Transverse colon (tissue), 4 donors: ENCODE measurements at places on chromosomes 3 and 15. TPM values are rescaled to one million over a fixed set of nuclear protein-coding genes. Genes with fewer than 3 reads are reported as not detected.
A peak's percentile ranks its signal among the peaks of the same experiment; 100 is the strongest.

The CCDC54 gene
- not detected for total RNA-seq

The LYZL4 gene
- not detected for total RNA-seq

The GPR62 gene
- not detected for total RNA-seq

DNA sequence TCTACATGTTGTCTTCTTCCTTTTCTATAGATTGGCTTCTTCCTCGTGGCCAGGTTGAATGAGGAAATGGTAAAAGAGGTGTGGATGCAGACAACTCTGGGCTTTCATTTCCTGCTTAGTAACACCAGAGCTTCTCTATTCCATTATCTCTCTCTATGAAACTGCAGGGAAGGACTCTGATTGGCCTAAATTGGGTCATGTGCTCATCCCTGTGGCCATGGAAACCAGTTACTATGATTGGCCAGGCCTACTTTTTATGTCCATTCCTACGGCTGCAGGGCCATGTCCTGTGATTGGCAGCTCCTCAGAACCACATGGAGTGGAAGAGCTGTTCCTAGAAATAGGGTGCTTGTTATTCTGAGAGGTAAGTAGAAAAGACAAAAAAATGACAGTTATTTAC, 486.9 kb upstream of the ADAMTS9 start:
- no peak for DNase-seq
- peak overlapping the region; percentile 9 for H3K27ac ChIP-seq
- no peaks in the 10 kb centered on the region for H3K27me3 ChIP-seq
- no peaks in the 10 kb centered on the region for H3K36me3 ChIP-seq

DNA sequence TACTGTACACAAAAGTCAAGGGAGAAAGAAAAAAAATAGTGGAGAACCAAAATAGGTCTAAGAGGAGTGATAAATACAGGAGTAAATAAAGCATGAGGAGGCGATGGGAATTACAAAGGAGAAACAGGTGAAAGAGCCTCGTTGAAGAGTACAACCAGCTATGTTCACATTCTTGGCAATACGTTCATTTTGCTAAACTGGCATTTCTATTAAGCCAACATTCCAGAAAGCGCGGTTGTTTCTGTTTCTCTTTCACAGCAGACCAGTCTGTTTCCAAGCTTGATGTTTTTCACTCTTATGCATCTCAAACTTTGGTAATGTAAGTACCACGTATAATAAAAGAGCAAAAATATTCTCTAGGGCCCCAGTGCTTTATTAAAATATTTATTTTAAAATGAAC, 74.5 kb downstream of the NSUN3 start:
- no peaks in the 10 kb centered on the region for H3K27me3 ChIP-seq
- H3K27ac ChIP-seq: no peak overlapping the region
- no peaks in the 10 kb centered on the region for H3K4me1 ChIP-seq
- no peak for DNase-seq
- H3K36me3 ChIP-seq: no peaks in the 10 kb centered on the region

GRCh38 chr3:138459619-138460535, 25.5 kb downstream of the ESYT3 start:
- H3K4me1 ChIP-seq: no peaks in the 10 kb centered on the region
- no peak overlapping the region for H3K27ac ChIP-seq
- H3K4me3 ChIP-seq: no peak overlapping the region
- H3K27me3 ChIP-seq: no peaks in the 10 kb centered on the region

DNA sequence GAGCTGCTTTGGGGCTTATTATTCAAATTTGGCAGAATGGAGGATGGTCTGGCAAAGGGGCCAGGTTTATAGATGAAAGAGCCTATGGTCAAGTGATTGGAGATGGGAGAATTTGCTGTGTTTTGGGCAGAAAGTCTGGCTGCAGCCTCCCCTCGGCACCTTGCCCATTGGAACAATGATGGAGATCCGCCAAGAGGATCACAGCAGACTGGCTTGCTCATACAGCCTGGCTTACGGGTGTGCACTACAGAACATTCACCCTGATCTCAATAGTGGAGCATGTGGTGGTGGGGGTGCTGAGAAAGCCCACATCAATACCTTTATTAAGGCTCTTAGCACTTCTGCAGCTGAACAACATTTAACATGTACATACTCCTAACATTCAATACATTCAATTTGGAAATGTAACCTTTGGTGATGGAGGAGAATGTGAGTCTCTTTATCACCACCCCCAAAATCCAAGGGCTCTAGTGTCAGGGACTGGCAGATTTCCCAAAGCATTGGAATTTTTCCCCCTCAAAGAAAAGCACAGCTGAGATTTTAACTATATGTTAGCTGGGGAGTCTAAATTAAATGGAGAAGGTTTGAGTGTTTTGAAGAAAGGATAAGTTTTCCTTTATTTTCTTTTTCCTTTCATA, 118.4 kb upstream of the TMC3 start:
- H3K4me3 ChIP-seq: no peak overlapping the region
- no peaks in the 10 kb centered on the region for H3K36me3 ChIP-seq
- no peak for DNase-seq
- no peaks in the 10 kb centered on the region for H3K4me1 ChIP-seq
- no peaks in the 10 kb centered on the region for H3K27me3 ChIP-seq

DNA sequence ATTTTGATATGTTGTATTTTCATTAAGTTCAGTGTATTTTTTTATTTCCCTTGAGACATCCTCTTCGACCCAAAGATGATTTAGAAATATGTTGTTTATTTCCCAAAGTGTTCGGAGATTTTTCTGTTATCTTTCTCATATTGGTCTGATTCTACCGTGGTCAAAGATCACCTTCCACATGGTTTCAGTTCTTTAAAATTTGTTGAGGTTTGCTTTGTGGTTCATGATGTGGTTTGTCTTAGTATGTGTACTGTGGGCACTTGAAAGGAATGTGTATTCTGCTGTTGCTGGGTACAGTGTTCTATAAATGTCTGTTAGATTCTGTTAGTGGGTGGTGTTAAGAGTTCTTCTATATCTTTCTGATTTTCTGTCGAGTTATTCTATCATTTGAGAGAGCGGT, 103.4 kb upstream of the FHIT start:
- no peaks in the 10 kb centered on the region for H3K27me3 ChIP-seq
- no peak overlapping the region for H3K4me3 ChIP-seq
- H3K4me1 ChIP-seq: no peaks in the 10 kb centered on the region

DNA sequence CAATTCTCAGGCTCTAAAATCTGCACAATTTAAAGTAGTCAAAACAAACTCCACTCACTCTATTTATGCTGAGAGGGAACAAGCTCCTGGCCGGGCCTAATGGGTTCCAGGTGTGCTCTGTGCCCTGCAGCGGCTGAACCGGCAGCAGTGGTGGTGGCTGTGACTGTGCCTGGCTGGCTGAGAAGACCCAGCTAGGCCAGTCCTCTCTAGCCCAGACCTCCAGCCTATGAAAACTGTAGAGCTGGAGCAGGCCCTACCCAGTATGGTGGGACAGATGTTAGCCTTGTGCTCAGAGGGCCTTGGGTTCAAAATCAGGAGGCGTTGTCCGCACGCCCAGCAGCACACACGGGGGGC, 37.0 kb downstream of the EPHB3 start:
- no peak overlapping the region for H3K27ac ChIP-seq
- H3K4me3 ChIP-seq: no peak overlapping the region

- no peaks in the 10 kb centered on the region for H3K36me3 ChIP-seq
- H3K27me3 ChIP-seq: peaks cover 6% of the 10 kb centered on the region
These were observed 13.7 kb downstream of the SEMA5B start for GRCh38 chr3:123013876-123014275.

GRCh38 chr3:13069495-13069894, 3.7 kb downstream of the IQSEC1 start:
- no peaks in the 10 kb centered on the region for H3K36me3 ChIP-seq
- peak; percentile 37 for DNase-seq
- H3K4me1 ChIP-seq: peaks cover 13% of the 10 kb centered on the region
- H3K27me3 ChIP-seq: peaks cover 27% of the 10 kb centered on the region
- no peak overlapping the region for H3K4me3 ChIP-seq

DNA sequence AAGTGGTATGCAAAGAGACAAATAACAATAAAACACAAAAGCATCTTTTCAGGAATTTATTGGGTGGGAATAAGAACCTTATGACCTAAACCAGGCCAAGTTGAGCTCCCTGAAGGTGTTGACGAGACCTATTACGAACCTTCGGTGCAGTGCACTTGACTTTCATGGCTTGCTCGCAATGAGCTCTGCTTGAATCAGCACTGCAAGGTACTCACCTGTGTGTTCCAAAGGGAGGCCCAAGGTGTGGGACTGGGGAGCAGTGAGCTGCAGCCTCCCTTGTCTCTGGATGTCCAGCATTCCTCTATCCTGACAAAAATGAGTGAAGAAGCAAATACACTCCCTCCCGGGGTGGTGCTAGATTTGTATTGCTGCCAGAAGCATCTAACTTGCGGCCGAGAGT, at the start of gene MDFIC2:
TSS of gene MDFIC2 (minus strand) at position 303 of the 400 bp plus-strand sequence. CDS start 665 bp downstream, outside the sequence.
- no peak within 1 kb of the TSS for H3K27ac ChIP-seq
- DNase-seq: no peak
- H3K27me3 ChIP-seq: no peaks in the 10 kb centered on the region
- H3K36me3 ChIP-seq: no peaks in the 10 kb centered on the region
- no peak within 1 kb of the TSS for H3K4me3 ChIP-seq

GRCh38 chr15:41554915-41555314, 4.1 kb upstream of the TYRO3 start:
- DNase-seq: no peak
- peaks cover 13% of the 10 kb centered on the region for H3K4me1 ChIP-seq

DNA sequence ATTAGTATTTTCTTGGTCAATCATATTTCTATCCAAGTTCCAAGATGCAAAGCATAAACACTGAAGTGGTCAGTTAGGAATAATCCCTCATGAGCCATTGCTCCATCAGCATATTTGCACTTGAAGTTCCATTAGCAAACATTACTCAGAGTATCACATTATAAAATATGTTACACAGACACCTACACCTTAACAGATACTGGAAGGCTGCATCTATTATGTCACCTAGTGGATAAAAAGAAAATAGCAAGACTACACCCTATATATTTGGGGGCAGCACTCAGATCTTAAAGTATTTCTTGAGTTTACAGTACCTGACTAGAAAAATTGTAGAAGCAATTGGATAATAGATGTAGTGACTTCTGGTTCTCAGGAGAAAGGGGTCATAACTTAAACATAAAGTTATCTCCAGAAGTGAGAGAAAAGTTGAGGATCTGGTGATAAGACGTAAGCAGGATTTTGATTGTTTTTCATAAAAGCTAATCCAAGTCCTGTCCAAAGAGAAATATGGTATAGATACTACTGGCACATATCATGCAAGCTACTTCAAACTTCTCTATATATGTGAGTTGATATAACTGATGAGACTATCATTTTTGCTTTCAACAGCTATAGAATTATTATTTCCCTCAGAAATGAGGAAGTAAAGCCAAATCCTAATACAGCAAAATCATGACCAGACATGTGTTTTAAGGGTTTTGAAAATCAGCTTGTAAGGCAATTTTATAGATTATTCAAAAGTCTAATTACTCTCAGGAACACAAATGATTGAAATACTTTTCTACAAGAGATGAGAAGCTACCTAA, 422.2 kb downstream of the GBE1 start:
- H3K4me3 ChIP-seq: no peak overlapping the region
- H3K4me1 ChIP-seq: no peaks in the 10 kb centered on the region
- no peaks in the 10 kb centered on the region for H3K36me3 ChIP-seq
- H3K27ac ChIP-seq: no peak overlapping the region

GRCh38 chr3:158700559-158700958, 28.1 kb upstream of the LXN start:
- H3K36me3 ChIP-seq: peaks cover 5% of the 10 kb centered on the region
- no peak overlapping the region for H3K4me3 ChIP-seq
- H3K4me1 ChIP-seq: no peaks in the 10 kb centered on the region
- DNase-seq: no peak
- no peaks in the 10 kb centered on the region for H3K27me3 ChIP-seq
- no peak overlapping the region for H3K27ac ChIP-seq

GRCh38 chr3:36317915-36318314, 62.4 kb upstream of the STAC start:
- H3K27ac ChIP-seq: no peak overlapping the region
- no peaks in the 10 kb centered on the region for H3K27me3 ChIP-seq
- no peaks in the 10 kb centered on the region for H3K4me1 ChIP-seq
- no peaks in the 10 kb centered on the region for H3K36me3 ChIP-seq
- no peak overlapping the region for H3K4me3 ChIP-seq
- DNase-seq: no peak

- DNase-seq: peak; percentile 15
- peaks cover 24% of the 10 kb centered on the region for H3K27me3 ChIP-seq
- H3K4me3 ChIP-seq: no peak overlapping the region
- H3K27ac ChIP-seq: peak overlapping the region; percentile 65
- H3K4me1 ChIP-seq: peaks cover 23% of the 10 kb centered on the region
- no peaks in the 10 kb centered on the region for H3K36me3 ChIP-seq
These were observed 142.6 kb downstream of the RPLP1 start for GRCh38 chr15:69595009-69595791.

GRCh38 chr15:88484682-88485331, 17.3 kb downstream of the MRPS11 start:
- no peak overlapping the region for H3K27ac ChIP-seq
- H3K36me3 ChIP-seq: no peaks in the 10 kb centered on the region

- no peaks in the 10 kb centered on the region for H3K27me3 ChIP-seq
- DNase-seq: no peak
- H3K27ac ChIP-seq: no peak overlapping the region
- H3K4me1 ChIP-seq: peaks cover 42% of the 10 kb centered on the region
- H3K4me3 ChIP-seq: no peak overlapping the region
These were observed 101.5 kb downstream of the PTPRG start for GRCh38 chr3:61662861-61663260.

DNA sequence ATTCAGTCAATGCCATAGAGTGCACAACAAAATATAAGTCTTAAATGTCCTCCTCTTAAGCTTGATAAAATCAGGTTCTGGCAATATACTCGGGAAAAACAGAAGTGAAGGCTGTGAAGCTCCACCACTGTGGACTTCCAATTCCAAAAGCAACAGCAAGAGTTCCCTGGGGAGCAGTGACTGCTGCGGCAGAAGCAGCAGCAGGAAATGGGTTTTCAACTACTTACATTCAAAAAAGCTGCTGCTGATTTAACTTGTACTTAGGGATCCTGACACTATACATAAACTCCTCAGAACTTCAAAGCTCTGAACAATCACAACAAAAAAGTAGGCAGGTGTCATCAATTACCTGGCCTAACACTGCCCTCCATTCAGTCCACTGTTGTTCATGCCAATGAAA, 4.7 kb downstream of the CEP152 start:
- no peak for DNase-seq
- no peaks in the 10 kb centered on the region for H3K27me3 ChIP-seq
- H3K4me3 ChIP-seq: no peak overlapping the region
- no peak overlapping the region for H3K27ac ChIP-seq
- no peaks in the 10 kb centered on the region for H3K4me1 ChIP-seq

DNA sequence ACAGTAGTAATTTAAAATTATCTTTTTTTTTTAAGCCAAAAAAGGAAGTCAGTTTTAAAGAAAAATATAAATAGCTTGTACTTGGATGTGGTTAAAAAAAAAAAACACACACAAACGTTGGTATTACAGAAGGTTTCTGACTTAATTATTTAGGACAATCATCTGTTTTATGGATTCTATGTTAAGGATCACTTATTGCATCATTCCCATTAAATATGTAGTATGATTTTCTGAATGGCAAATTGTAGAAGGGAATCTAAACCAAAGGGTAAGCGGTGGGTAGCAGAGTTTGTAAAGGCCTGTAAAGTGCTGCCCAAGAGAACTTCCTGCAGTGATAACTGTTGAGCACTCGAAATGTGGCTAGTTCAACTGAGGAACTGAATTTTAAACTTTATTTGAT, 8.0 kb downstream of the SENP2 start:
- no peak for DNase-seq
- peaks cover 7% of the 10 kb centered on the region for H3K4me1 ChIP-seq
- no peaks in the 10 kb centered on the region for H3K36me3 ChIP-seq
- no peak overlapping the region for H3K4me3 ChIP-seq
